ENCODE measurements at places on chromosomes 13 and 19. TPM values are rescaled to one million over a fixed set of nuclear protein-coding genes. Genes with fewer than 3 reads are reported as not detected.

Gene OLFM2
- total RNA-seq = 112 TPM

Gene SIGLEC8
- total RNA-seq = not detected

Gene ZNF556
- 0.07 TPM for total RNA-seq

Gene CLC
- total RNA-seq = not detected

Gene APOC4
- total RNA-seq = not detected

Gene IGFLR1
- total RNA-seq = 0.73 TPM

Data from smooth muscle cell of the pulmonary artery (primary cell).